ENCODE measurements at places on chromosomes 1 and 21.

GRCh38 chr1:200131551-200132125 is 104.1 kb downstream of the NR5A2 start:
- DNase-seq: no peak

DNA sequence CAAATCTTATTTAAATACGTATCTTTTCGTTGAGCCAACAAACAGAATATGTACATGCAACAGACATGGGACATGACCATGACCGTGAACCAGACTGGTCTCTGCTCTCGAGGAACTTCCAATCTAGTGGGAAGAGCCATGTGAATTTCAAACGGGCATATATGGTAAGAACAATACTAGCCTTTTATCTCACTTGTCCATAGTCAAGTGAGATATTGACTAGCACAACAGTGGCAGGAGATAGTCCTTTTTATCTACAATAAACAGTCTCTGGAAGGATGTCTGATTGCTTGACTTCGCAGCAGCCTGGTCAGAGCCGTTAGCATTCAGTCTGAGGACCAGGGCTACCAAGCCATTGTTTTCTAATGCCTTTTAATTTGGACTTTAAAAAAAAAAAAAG is 12.6 kb upstream of the PLA2G2C start:
- no peak for DNase-seq

GRCh38 chr1:75937034-75937433 is 4.8 kb upstream of the ASB17 start:
- no peak for DNase-seq

DNA sequence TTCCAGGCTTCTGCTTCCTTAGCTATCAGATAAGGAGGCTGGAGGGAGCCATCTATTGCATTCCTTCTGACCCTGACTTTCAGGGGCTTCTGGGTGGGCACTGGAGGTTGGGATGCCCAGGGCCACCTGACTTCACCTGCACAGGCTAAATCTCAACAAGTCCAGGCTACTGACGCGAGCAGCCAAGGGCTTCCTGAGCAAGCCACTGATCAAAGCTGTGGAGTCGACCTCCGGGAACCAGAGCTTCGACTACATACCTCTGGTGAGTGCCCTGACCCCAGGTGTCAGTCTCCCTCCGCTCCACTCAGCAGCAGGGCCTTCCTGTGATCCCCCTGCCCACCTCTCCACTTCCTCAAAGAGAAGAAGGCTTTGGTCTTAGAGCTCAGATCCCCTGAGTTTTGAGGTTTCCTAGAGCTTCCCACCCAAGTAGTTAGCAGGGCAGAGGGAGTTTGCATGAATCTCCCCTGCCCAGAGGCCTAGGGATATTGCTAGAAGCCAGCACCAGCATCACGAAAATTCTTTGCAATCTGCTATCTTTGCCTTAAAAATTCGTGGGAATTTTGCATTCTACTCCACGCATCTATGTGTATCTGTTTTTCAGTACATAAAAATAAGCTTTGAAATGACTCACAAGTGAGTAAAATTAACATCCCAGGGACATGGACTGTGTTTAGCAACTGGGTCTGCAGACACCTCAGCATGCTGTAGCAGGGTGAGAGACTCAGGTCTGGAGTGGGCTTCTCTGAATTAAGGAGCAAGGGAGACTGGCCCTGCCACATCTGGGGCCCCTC is 61.4 kb downstream of the VWA5B1 start:
- no peak for DNase-seq

- no peak for DNase-seq
These were observed 2.2 kb downstream of the PHGDH start for GRCh38 chr1:119713749-119714456.

DNA sequence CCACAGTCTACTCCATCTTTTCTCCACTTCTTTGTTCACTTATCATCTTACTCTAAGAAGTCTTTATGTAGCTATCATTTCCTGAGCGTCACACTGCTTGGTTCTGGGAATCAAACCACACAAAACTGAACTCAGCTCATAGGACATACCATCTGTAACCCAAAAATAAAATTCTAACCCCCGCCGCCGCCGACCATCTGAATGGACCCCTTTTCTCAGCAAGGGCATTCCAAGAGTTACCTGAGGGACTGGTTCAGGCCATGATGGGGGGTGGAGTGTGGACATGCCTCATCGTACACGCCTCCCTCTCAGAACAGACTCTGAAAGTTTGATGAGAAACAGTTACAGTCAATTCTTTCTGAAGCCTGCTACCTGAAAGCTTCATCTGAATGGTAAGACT is 12.6 kb upstream of the CHI3L2 start:
- DNase-seq: no peak

DNA sequence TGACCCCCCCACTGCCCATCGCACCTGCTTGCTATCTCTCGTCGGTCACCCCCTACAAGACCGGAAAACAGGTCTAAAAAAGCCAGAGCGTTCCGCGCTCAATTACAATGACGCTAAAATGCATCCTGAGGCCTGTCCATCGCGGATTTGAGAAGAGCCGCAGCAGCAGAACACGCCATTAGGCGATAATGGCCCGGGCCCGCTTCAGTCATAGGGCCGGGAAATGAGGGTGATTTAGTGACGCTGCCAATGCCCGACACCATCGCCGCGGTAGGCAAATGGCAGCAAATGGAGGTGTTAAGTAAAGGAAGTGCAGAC is 64.1 kb upstream of the SSX2IP start:
- DNase-seq: no peak

DNA sequence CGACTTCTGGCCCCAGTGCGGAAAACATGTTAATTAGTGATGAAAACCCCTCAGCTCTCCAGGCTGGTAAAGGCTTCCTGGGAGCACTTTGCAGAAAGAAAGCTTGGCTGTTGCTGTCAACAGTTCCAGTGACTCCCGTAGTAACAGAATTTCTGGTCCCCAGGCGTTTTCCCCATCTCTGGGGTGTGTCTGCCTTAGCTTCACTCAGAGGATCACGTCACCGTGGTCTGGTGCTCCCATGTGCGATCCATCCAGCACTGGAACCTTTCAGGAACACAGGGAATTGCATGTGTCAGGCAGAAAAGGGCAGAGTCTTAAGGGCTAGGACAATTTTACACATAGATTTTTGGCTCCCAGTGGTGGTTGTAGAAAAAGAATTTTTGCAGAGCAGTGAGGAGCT is 470.4 kb upstream of the USP24 start:
- DNase-seq: no peak

DNA sequence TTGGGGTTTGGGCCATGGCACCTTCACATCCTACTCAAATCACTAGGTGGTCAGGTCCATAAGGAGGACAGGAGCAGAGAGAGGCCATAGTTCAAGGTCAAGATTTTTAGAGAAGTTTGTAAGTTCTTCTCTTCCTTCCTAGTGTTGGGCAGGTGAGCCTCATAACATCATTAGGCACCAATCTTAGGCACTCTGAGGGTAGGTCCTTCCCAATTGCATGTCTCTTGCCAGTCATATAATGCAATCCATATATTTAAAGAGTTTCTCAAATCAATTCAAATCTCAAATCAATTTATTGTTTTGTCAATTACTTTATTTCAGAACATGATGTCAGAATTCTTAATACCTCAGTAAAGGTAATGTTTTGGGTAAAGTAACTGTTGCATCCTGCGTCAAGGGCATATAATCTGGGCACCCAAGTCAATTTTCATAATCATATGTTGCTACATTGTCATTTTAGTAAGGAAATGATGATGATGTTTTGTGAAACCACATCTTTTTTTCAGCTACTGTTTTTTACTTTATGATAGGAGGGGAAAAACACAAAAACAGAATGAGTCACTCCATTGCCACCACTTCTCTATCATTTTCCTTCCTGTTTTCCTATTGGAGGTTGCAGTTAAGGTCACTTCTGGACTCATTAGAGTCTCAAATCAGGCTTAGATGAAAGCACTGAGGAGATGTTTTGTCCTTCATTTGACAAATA is 122.7 kb downstream of the UCHL5 start:
- DNase-seq: no peak

DNA sequence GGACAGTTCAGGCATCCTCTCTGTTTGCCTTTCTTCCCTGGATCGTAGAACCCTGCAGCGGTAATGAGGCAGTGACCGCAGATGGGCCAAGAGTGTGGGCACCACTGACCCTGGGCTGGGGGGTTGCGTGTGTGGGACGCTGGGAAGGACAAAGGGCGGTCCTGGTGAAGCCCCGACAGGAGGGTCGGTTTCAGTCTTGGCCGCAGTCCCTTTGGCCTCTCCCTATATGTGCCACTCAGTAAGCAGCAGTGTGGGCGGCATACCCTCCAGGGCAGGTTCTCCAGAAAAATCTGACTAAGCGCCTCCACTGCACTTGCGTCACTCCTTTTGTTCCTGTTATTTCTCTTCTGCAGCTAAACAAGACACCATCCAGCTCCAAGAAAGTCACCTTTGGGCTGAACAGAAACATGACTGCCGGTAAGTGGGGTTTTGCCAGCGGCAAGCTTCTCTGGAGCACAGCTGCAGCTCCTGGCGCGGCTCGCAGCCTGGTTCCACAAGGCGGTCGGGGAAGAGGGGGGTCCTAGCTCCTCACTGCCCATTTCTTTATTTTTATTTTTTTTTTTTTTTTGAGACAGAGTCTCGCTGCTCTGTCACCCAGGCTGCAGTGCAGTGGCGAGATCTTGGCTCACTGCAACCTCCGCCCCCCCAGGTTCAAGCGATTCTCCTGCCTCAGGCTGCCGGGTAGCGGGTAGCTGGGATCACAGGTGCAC is 27.7 kb upstream of the PDXK start:
- no peak for DNase-seq

DNA sequence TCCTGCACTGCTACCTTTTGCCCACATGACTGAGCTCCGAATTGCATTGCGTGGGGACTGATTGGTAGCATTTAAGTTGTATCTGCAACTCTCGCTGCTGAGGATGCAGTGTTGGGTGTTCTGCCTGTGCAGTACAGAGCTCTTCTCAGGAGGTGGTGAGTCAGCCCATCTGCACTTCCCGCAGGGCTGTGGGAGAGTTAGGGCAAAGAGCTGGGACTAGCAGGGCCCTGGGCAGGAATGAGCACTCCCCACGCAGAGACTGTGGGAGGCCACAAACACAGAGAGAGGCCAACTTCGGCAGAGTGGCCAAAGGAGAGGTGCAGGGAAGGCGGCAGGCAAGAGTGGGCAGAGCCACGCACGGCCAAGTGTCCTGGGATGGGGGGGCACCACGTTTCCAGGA is 244.7 kb downstream of the SIPA1L2 start:
- no peak for DNase-seq

GRCh38 chr1:25566730-25567341 is 23.4 kb downstream of the LDLRAP1 start:
- DNase-seq: no peak

DNA sequence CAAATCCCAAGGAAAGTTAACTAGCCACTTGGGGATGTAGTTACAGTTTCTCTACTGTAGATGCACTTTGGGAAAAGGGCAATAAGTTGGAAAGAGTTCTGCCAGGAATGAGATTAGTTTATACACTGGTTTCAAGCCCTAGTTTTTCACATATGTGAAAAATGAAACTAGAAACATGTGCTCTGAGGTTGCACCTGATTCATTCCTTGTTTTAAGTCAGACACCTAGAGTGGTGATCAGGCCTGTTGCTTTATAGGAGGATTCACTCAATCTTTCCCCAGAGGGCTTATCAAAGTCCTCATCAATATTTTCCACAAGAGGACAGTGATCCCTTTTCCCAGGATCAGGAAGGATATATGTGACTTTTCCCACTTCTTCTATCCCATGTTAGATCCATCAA is 515.9 kb upstream of the PKN2 start:
- DNase-seq: no peak

- no peak for DNase-seq
These were observed 1.5 kb downstream of the TRIM62 start for GRCh38 chr1:33180226-33180910.

GRCh38 chr1:233379869-233380438 is 52.4 kb downstream of the MAP3K21 start:
- DNase-seq: no peak

GRCh38 chr1:248306103-248306502 is 2.9 kb upstream of the OR2T12 start:
- no peak for DNase-seq

DNA sequence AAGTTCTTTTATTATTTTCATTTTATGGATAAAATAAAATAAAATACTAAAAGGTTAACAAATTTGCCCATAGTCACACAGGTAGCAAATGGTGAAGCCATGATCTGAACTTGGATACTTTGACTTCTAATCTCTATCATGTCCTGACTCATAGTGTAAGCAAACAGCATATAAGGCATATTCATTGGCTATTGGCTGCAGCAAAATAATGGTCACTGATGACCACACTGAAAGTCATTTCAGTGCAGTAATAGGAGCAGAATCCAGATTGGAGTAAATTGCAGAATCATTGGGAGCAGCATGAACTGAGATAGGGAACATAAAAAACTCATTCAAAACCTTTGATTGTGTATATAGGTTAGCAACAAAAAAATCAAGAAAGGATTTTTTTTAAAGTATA is 262.9 kb downstream of the PLA2G4A start:
- no peak for DNase-seq

GRCh38 chr1:86858524-86859261 is 55.2 kb downstream of the SELENOF start:
- no peak for DNase-seq

DNA sequence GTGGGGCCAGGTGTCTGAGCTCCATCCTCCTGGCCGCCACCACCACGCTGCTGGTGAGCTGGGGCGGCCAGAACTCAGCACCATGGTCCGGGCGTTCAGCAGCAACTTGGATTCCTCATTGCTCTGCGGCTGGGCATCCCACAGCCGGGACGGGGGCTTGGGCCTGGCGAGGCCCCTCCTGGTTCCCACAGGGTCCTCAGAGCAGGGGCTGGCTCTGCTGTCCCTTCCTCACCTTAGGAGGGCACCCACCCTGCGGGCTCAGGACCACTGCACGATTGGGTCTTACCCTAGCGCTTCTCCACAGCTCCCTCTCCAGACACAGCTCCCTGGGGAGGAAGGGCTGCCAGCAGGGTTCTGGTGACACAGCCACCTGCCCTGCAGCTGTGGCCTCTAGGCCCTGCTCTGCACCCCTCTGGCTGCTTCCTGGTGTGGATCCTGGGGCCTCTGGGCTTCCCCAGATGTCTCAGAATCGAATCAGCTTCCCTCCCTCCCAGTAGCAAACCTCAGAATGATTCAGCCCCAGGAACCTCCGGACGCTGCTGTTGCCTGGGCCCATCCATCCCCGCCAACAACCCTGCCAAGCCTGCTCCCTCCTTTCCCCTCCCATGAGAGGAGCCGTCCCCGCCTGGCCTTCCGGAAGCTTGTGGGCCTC is 25.0 kb downstream of the CRYAA start:
- DNase-seq: no peak

DNA sequence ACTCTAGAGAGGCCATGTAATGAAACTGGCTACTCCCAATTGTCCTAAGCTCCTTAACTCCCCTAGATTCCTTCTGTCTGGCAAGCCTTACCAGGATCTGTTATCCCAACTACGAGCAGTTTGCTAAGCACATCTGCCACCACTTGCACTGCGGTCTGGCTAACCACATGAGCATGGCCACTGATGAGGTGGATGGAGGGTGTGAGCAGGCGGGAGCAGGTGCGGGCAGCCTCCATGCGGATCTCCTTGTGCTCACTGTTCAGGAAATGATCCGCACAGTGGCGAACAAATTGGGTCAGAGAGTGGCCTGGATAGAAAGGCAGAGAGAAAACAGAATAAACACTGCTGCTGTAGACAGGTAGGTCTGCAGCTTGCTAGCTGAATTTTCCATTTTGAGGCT is 24.0 kb downstream of the MTOR start:
- DNase-seq: no peak

All from activated CD8-positive, alpha-beta memory T cell treated with anti-CD3 and anti-CD28 coated beads for 48 hours (primary cell).